Omental fat pad (tissue), 4 donors: ENCODE measurements at places on chromosomes 4 and X. TPM values are rescaled to one million over a fixed set of nuclear protein-coding genes. Genes with fewer than 3 reads are reported as not detected.

The ELOVL6 gene
- 5.2 TPM for total RNA-seq

The OCIAD1 gene
- total RNA-seq, result 67.9 TPM

The ASB5 gene
- not detected for total RNA-seq

- no peak for DNase-seq
These were observed 252.9 kb upstream of the CXXC4 start for GRCh38 chr4:104747635-104748034.

GRCh38 chr4:3517731-3518510 is 14.3 kb downstream of the LRPAP1 start:
- no peak for DNase-seq

DNA sequence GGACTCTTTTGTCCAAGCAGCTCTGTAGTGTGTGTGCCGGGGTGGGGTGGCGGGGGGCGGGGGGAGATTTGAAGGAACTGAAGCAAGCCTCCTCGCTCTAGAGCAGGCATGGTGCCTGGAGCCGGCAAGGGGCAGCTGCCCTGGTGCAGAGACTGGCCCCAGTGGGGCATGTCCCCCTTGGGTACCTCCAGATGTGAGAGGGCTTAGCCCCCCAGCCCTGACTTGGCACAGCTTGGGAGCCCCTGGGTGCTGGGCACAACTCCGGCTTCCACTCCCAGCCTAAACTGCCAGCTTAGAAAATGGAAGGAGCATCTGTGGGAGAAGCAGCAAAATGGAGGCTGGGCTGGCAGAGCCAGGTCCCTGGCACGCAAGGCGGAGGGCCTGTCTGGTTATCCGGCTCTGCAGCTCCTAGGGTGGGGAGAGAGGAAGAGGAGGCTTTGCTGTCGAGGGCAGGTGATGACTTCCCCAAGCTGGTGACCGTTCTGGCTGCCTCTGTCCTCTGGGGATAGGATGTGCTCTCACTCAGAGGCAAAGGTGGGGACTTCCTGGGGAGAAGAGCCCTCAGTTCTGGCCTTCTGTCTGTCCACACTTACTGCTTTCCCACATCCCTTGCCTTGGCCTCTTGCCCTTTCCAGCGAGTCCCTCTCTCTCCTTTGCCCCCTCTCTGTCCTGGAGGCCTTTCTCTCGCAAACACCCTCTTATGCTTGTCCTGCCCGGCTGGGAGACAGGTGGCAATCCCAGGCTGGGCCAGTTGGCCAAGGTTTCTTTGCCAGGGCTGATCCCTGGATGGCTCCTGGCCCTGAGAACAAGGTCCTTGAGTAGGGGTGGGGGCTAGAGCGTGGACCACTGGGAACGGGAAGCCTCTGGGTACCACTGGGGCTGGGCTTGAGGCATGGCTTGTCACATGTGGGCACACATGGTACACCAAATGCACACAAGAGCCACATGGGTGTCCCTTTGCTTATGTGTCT is 2.0 kb downstream of the DLG3 start:
- no peak for DNase-seq

DNA sequence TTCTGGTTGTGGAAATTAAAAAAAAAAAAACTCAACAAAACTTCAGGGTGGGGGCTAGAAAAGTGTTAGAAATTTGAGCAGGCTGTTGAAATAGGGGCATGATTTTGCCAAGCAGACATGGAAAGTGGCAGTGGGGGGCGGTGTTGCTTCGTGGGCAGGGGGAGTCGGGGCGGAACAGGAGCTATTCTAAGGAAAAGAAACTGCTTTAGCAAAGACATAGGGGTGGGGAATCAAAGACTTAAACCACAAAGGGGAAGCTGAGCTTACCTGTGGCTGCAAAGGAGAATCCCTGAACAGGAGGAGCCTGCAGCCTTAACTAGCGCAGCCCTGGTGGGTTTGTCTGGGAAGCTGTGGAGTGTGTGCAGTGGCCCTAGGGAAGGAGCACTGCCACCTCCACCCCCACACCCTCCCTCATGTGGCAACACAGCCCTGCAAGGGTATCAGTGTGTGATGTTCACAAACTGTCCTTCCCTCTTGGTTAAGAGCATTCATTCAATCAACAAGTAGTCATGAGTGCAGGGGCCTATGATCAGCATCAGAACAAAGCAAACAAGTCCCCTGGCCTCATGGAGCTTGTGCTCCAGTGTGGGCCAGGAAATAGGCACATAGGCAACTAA is 20.5 kb downstream of the SEL1L3 start:
- DNase-seq, result no peak

The VCX gene
- total RNA-seq, result not detected

DNA sequence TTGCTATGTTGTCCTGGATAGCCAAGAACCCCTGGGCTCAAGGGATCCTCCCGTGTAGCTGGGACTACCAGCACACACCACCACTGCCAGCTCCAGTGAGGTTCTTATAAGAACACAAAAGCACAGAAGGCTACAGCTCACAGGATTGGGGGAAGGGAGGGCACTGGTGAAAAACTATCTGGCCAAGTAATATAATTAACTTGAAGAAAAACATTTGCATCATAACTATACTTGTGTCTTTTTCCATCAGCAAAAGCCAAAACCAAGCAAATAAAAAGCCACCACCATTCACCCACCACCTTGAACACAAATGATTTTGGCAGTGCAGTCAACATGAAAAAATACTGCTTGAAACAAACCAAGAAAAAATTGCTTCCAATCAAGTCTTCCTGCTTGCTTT is 188.2 kb downstream of the MAML3 start:
- DNase-seq, result no peak

The FOXP3 gene
- not detected for total RNA-seq

GRCh38 chrX:119094819-119095218 is 22.0 kb downstream of the CT47C1 start:
- no peak for DNase-seq

The RTL3 gene
- 5.0 TPM for total RNA-seq

The RENBP gene
- 7.8 TPM for total RNA-seq

The IKBKG gene
- 7.5 TPM for total RNA-seq

The RAB41 gene
- not detected for total RNA-seq

DNA sequence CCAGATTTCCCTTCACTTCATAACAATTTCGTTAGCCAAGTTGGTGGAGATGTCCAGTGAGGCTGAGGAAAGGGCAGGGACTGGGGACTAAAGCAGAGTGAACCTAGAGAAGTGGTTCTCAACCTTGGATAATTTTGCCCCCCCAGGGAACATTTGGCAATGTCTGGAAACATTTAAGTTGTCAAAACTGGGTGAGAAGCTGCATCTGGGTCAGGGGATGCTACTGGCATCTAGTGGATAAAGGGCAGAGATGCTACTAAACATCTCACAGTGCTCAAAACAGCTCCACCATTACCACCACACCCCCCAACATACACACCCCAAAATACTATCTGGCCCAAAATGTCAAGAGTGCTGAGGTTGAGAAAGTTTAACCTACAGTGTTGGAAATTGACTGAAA is 32.0 kb upstream of the FGF16 start:
- no peak for DNase-seq

The SLC2A9 gene
- 6.6 TPM for total RNA-seq

DNA sequence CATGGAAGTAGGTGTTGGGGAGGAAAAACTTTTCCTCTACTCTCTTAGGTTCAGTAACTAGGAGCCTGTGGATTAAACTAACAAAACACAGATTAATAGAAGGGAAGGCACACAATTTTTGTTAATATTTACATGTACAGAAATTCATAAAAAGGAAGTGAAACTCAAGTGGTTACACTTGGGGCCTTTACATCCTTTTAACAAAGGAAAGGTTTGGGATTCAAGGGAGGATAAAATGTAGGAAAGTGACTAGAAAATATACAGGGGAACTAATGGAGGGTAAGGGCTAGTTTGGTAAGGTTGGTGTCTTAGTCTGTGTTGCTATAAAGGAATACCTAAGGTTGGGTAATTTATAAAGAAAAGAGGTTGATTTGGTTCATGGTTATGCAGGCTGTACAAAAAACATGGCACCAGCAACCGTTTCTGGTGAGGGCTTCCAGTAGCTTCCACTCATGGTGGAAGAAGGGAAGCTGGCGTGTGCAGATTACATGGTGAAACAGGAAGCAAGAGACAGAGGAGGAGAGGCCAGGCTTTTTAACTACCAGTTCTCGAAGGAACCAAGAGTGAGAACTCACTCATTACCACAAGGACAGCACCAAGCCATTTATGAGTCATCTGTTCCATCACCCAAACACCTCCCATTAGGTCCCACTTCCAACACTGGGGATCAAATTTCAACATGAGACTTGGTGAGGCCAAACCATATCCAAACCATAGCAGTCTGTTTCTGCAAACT is 124.4 kb downstream of the CHRDL1 start:
- DNase-seq, result no peak
